ENCODE measurements at places on chromosomes 16 and 17.
A peak's percentile ranks its signal among the peaks of the same experiment; 100 is the strongest.

- DNase-seq, result peak; percentile 37
These were observed 1.4 kb upstream of the SPHK1 start for GRCh38 chr17:76382803-76383545.

GRCh38 chr16:27182906-27183405 lies 20.4 kb upstream of the KDM8 start:
- DNase-seq, result no peak

DNA sequence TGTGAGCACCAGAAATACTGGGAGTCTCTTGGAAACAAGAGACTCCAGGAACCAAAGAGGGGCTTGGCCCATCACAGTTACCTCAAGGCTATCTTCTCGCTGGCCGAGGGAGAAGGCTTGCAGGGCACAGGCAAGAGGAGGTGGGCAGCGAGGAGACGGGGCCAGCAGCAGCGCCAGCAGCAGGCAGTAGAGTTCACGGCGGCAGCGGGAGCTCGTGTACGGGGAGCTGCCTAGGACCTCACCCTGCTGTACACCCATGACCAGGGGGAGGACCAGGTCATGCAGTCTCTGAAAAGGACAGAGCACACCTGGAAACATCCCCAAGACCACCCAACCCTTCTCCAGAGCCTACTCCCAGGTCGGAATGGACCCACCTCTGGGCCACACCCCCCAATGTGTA lies 30.8 kb downstream of the PELP1 start:
- DNase-seq, result no peak

- no peak for DNase-seq
These were observed 174.2 kb downstream of the TANC2 start for GRCh38 chr17:63140255-63140654.

DNA sequence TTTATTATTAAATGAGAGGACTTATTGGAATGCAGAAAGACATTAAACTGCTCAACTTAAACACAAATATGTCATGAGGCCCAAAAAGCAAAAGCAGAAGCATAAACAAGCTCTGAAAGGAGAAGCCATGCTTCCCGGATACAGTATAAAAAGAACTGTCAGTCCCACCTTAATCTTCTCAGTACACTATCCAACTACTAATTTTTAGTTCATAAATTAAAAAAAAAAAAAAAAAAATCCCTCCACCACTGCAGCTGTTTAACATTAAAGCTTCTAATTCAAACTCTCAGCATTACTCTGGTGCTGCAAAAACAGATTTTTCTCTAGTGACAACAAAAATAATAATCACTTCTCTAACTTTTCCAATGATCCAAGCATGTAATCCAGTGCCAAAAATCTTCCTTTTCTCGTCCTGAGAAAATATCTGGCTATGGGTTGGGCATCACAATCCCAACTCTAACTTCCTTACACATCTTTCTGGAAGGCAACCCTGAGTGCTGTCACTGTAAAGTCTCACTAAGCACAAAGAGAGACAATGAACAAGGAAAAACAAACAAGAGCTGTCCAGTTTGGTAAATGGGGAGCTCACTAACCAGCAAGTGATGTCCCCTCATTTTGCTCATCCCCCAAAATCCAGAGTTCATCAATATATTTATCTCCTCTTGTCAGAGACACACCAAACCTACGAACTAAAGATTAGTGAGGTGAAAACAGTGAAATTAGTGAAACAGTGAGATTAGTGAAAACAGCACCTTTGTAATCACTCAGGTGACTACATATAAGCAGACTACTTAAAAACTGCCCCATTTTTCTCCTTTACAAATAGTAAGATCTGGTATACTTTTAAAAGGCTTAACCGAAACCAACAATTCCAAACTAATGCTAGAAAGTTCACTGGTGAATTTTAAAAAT lies 5.5 kb downstream of the USP32 start:
- no peak for DNase-seq

GRCh38 chr16:50684823-50685461 lies 3.8 kb upstream of the SNX20 start:
- DNase-seq, result no peak

GRCh38 chr16:1878256-1878655 lies 6.3 kb upstream of the MEIOB start:
- DNase-seq, result no peak

- DNase-seq, result no peak
These were observed 137.2 kb downstream of the AHSP start for GRCh38 chr16:31664683-31665482.

Measured in COLO829 (cell line).